HFF-Myc (cell line): ENCODE measurements at places on chromosomes 4 and X.

GRCh38 chr4:10730590-10730989 lies 46.0 kb upstream of the CLNK start:
- DNase-seq: no peak

- no peak for DNase-seq
Measured at GRCh38 chrX:50198348-50198747, 2.5 kb downstream of the AKAP4 start.

GRCh38 chr4:62901101-62901500 lies 1508.1 kb downstream of the TECRL start:
- DNase-seq: no peak

DNA sequence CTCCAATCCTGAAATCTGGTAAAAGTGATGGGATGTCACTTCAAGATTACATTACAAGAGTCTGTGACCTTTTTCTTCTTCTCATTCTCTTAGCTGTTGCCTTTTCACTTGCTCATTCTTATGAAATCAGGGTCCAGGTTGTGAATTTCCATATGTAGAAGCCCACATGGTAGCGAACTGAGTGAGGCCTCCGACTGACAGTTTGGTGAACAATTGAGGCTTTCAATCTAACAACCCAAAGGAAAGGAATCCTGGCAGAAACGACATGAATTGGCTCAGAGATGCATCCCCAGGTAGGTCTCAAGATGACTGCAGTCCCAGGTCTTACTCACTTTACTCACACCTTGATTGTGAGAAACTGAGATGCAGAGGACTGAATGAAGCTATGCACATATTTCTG lies 203.4 kb upstream of the FAT4 start:
- no peak for DNase-seq

DNA sequence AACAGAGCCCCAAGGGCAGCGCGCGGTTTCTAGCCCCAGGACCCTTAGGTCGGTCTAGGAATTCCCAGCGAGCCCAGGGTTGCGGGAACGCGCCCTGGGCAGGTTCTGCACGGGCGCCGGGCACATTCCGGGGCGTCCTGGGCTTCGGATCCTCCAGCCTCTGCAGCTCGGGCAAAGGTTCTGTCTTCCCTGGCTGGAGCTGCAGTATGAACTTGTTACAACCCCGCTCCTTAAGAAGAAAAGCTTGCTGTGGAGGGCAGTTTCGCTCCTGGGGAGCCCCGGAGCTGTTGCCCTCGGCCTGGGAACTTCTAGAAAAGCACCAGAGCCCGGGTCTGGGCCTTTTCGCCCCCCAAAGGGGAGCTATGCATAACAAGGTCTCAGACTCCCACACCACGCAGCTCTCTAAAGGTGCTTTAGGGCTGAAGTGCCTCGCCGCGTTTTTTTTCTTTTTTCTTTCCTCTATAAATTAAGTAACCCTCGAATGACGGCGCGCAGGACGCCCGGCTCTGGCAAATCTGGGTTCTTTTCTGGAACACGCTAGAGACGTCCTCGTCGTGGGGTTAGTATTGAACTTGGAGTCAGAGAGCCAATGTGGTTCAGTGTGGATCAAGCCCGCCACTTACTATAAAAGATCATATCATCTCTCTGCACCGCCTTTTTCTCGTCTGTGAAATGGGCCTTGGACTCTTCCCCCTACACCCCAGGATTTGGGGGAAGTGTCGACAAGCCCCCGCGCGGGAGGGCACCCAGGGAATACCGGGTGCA lies 5.7 kb downstream of the MSX1 start:
- DNase-seq: no peak

GRCh38 chr4:35982318-35982717 lies 262.0 kb downstream of the ARAP2 start:
- DNase-seq: no peak

DNA sequence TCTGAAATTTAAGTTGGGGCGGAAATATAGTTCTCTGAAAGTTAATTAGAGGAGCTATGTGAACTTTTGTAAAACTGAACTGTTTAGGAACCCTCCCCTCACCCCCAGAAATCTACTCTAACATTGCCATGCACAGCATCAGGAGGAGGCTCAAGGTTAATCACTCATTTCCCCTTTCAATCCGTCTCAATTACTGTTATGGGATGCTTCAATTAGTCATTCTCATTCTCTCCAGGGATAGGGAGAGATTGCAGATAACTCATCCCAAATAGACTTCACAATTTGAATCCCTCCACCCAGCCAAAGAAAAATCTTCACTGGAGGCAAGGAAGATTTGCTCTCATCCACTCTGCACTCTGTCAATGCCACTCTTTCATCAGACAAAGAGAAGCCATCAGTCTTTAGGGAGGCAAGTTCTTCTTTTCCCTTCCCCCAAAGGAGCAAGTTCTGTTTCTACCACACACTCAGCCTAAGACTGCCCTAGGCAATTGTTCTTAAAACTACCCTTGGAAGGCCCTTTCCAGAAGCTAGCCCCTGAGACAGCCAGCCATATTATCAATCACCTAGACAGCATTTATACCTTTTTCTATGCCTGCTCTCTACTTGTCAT lies 140.4 kb downstream of the SLC10A7 start:
- DNase-seq: no peak

DNA sequence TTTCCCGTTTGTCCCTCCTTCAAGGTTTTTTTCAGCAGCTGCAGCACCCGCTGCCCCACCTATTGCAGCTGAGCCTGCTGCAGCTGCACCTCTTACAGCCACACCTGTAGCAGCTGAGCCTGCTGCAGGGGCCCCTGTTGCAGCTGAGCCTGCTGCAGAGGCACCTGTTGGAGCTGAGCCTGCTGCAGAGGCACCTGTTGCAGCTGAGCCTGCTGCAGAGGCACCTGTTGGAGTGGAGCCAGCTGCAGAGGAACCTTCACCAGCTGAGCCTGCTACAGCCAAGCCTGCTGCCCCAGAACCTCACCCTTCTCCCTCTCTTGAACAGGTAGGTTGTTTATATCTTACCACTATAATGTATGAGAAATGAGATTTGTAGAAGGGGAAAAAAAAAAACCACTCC lies 4.5 kb downstream of the PRR27 start:
- no peak for DNase-seq

DNA sequence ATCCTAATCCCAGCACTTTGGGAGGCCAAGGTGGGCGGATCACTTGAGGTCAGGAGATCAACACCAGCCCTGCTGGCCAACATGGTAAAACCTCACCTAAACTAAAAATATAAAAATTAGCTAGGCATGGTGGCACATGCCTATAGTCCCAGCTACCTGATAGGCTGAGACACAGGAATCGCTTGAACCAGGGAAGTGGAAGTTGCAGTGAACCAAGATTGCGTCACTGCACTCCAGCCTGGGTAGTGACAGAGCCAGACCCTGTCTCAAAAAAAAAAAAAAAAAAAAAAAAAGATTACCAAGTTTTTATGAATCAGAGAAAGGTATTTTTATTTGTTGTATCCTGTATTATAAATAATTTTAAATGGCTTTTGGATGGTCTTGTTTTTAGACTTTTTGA lies 15.1 kb downstream of the TRAPPC11 start:
- DNase-seq: no peak

GRCh38 chr4:53777244-53777984 lies 186.1 kb upstream of the LNX1 start:
- DNase-seq: peak; percentile 35

DNA sequence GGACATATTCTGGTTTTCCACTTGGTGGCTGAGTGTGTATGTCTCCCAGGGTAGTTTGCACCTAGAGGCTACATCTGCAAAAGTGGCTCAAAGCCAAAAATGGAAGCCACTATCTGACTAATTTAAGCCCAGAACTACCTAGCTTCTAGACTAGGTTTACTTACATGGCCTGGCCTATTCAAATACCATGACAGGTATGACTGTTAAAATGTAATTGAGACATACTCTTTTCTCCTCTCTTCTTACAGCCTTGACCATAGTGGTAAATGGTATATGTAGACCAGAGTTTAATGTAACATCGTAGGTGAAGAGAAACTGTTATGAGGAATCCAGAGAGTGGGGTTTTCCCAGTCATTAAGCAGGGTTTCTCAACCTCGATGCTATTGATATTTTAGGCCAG lies 2.6 kb upstream of the TRPC5 start:
- no peak for DNase-seq

DNA sequence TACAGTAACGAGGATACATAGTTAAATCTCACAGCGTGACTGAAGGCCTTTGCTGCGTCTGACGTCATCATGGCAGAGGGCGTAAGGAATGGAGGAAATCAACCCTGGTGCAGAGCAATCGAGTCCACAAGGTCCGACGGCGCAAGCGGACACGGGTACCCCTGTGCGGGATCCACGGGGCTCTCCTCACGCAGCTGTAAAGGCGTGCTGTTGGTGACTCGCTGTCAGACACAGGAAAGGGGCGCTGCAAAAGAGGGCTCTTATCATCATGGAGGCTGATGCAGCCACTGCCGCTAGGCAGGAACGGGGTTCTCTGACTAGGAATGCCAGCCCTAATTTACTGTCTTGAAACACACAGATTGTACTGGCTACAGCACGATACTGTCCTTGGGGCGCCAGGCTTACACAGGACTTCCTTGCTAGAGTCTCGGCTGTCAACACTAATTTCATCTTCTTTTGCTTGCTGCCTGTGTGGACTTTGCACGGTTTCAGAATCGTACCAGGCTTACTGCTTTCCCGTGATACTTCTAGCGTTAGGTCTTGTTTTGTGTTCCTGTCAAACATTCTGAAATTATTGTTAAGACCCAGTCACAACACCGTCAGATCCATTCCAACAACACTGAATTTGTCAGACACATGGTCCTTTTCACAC lies 13.6 kb downstream of the RNF212 start:
- DNase-seq: no peak

DNA sequence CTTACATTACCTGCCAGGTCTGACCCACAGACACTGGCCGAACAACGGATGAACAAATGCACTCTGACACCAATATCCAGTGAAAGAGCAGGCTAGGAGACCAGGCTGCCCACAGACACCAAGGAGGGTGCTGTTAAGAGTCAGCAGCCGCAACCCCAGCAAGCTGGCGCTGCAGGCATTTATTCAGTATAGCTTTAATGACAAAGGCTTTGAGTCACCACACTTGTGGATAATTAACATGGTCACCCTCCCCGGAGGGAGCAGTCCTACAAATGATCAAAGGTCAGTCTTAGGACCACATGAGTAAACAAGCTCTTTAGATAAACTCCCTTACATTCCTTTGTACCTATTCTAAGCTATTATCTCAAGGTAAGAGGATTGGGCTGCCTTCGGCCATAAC lies 368.5 kb upstream of the GRID2 start:
- no peak for DNase-seq

DNA sequence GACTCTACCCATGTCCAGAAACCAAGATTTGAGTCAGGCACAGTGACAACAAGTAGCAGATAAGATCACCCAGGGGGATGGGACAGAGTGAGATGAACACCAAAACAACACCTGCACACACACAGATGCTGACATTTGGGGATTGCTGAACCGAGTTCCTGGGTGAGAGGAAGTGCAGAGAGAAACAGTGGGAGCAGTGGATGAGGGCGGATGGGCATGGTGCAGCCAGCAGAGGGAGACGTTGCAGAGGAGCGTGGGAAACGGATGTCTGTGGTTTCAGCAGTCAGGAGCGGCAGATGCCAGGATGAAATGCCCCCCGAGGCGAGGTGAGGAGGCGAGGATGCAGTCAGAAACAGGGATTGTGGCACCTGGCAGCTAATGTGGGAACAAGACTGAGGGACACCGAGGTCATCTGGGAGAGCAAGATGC lies 78.6 kb upstream of the STS start:
- no peak for DNase-seq

DNA sequence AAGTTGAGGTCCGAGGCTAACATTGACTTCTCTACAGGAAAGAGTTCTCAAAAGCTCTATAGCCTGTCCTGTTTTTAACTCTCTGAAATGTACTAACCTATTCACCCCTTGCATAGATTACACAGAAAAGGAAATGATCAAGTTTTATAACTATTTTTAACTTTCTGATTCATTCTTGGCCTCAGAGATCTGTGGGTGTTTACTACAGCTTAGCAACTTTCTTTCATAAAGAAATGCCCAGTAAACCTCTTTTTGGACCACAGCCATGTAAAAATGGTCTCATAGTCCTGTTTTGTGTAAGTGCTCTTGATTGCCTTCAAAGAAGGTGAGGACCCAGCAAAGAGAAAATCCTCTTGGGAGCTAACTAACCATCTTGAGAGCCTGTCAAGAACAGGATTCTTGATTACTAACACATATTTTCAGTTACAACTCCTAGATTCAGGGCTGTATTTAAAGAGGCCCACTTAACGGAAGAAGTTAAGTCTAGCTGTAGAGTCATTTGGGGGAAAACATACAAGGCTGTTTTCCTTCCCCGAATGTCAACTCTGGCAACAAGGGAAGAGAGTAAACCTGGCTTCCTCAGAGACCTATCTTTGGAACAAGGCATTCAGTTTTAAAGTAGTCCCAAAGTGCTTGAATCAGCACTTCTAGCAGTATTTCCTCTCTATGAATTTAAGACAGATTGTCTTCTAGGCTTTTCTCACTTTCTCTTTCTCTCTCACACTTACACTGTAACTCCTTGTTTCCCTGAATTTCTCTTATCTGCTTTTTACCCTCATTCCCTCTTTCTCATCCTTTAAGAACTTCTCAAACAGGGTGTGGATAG lies 78.2 kb downstream of the IL21 start:
- DNase-seq: peak; percentile 39

- peak; percentile 98 for DNase-seq
Measured at GRCh38 chr4:161936625-161937550, 226.9 kb downstream of the FSTL5 start.

DNA sequence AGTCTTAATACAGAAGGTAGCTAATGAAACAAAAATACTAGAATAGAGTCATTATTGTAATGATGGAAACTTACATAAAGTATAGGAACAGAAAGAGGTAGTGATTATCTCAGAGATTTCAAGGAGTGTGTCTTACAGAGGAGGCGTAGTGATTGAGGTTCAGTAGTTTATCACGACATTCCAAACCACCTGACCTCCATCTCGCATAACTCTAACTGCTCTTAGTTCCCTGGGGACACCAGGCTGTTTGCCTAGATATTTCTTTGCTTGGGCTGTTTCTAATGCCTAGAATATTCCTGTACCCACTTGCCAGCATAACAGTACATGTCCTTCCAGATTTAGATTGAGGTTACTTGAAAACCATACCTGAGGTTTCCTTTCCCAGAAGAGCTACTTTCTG lies 29.1 kb downstream of the STAG2 start:
- no peak for DNase-seq

GRCh38 chr4:104424475-104424941 lies 70.2 kb downstream of the CXXC4 start:
- DNase-seq: no peak

GRCh38 chr4:156998500-156999174 lies 27.0 kb upstream of the PDGFC start:
- DNase-seq: no peak
